ENCODE measurements at places on chromosomes 2 and 18.

- DNase-seq = no peak
These were observed 202.3 kb downstream of the LRP1B start for GRCh38 chr2:141928476-141928875.

- DNase-seq = no peak
These were observed 34.1 kb downstream of the ASAP2 start for GRCh38 chr2:9240745-9241144.

- DNase-seq = no peak
These were observed 20.5 kb downstream of the SPIRE1 start for GRCh38 chr18:12637393-12637792.

GRCh38 chr18:42920621-42921020, 194.9 kb downstream of the RIT2 start:
- DNase-seq = no peak

DNA sequence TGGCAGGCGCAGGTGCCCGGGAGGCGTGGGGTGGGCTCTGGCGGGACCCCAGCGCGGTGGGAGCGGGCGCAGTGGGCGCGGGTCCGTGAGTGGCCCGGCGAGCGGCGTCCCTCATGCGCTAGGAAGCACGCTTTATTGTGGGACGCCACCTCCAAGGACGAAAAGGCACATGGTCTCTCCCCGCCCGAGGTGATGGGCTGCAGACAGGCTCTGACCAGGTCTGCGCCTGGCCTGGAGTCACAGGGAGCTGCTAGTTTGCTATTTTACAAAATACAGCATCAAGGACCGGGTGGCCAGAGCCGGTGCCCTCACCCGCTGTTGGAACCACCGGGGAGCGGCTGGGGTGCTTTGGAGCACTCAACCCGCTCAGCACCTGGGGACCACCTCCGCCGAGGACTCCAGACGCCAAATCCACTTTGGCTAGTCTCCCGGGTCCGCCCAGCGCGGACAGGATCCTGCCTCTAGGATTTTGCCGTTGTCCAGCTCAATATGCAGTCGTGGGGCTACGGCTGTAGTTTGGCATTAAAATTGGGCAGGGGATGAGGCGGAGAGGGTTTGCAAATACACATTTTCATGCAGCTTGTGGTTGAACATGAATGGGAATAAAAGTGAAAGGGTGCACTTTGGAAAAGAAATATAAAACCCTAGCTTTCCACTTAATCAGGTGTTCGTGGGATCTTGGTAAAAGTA, 65.4 kb downstream of the LRRFIP1 start:
- DNase-seq = no peak

DNA sequence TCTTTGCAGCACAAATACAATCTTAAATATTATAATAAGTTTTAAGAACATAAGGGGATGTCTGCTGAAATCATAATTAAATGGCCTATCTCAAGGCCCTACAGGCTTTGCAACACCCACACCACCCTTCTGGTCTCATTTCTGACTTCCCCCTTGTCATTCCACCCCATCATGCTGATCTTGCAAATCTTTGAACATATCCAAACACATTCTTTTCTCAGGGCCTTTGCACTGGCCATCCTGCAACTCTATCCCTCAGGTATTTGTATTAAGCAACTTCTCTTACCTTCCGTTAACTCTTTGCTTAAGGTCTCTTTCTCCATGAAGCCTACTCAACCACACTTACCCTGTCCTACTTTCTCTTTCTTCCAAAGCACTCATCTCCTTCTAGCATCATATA, 51.8 kb upstream of the CCDC150 start:
- DNase-seq = no peak

GRCh38 chr2:182113334-182113733, 127.7 kb downstream of the PPP1R1C start:
- no peak for DNase-seq

DNA sequence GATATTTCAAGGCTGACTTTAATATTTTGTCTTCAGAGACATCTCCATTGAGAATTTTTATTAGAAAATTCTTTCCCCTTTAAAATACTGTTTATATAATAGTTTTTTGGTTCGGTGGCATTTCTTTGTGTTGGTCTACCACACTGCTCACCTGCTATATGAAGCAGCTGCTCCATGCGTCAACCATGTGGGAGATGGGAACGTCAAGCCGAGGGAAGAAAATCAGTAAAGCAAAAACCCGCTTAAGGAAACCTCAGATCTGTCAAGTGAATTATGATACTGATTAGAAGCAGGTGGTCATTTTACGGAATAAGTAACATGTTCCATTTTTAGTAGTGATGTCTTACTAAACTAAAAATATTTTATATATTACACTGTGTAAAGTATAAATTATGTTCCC, 5.6 kb upstream of the TMEM17 start:
- no peak for DNase-seq

GRCh38 chr2:230908092-230908594, 16.9 kb downstream of the GPR55 start:
- no peak for DNase-seq

- no peak for DNase-seq
These were observed 257.3 kb upstream of the CTAGE1 start for GRCh38 chr18:22675006-22675405.

DNA sequence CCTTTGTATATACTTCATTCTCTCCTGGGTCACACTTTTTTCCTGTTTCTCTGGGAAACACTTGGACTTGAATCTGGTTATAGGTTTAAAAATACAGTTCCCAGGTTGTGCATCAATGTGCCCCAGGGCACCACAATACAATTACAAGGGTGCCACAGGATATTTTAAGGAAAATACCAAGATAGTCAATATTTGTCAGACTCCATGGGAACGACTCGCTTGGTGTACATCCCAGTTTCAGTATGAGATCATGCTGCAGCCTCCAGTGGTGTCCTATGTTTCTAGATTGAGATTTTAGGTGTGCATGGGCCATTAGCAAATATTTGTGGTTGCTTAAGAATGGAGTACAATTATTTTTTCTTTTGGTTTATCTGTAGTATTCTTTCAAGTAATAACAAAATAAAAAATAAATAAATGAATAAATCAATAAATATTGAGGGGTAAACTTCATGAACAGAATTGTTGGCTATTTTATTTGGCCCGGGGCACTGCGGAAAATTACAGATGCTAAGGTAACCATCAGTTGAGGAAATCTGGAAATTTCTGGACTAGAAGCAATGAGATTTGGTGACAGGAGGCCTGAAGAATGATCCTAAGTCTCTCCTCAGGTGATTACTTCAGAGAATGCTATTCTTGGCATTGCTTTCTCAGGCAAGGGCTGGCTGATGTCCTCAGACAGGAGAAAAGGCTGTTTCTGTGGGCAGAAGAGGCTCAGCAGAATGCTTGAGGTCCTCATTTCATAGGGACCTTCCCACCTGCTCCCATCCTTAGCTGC, 649.3 kb upstream of the SOX11 start:
- no peak for DNase-seq

DNA sequence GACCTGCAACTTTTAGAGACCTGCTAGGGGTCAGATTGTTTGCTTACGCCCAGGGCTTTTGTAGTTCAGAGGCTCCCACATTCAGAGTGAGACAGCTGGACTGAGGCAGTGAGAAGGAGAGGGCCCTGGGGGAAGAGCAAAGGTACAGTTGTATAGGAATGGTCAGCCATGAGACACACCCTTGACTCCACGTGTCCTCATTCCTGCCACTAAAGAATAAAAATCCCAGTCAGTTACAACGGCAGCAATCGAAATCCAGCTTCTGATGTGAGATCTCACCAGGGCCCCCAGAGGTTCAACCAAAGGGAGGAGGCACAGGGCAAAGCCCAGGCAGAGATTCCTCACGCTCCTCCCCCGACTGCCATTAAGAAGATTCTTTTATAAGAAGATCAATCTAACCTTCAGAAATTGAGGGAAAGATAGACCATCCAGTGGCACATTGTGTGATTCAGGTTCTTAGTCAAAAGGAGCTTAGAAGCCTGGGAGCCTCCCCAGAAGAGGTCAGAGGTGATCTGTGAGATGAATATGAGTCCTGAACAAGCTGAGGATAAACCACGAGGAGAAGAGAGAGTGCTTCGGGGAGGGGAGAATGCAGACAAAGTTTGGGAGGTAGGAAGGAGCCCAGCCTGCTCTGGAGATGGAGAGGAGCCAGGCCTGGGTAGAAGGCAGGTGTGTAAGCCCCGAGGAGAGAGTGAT, 317.0 kb downstream of the CYP26B1 start:
- DNase-seq = no peak

DNA sequence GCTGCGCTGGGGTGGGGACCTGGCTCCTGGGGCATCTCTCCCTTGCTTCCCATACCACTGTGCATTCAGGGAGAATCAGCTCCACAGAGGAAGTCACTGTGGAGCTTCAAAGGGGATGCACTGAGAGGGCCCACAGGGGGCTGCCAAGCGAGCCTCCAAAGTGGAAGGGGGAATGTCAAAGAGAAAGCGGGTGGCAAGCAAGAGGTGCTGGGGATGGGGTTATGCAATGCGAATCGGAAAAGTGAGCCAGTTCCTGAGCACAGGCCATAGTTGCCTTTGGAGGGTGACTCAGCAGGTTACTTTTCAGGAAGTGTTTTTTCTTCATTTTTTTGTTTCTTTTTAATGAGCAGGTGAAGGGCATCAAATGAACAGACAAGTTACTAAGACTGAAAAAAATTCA, 17.6 kb downstream of the PMAIP1 start:
- no peak for DNase-seq

DNA sequence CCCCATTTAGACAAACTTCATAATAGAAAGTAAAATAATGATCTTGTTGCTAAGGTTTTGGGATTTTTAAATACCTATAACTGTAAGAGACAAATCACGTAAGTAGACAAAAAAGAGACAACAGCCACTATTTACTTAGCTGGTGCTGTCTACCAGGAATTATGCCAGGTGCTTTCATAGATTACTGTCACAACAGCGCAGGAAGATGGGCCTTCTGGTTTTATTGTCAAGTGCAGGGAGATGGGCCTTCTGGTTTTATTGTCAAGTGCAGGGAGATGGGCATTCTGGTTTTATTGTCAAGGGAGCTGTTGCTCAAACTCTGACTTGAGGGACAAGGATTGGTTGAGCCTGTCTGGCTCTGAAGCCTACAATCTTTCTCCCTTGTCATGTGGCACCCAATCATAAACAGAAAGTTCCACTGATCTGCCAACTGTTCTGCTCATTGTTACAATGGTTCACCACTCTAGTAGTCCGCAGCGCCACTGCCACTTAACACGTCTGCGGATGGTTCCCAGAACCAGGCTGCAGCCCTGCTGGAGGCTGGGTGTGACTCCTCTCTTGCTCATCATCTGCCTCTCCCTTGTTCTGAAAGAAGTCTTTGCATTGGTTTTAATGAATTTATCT, 95.0 kb downstream of the RNF144A start:
- no peak for DNase-seq

DNA sequence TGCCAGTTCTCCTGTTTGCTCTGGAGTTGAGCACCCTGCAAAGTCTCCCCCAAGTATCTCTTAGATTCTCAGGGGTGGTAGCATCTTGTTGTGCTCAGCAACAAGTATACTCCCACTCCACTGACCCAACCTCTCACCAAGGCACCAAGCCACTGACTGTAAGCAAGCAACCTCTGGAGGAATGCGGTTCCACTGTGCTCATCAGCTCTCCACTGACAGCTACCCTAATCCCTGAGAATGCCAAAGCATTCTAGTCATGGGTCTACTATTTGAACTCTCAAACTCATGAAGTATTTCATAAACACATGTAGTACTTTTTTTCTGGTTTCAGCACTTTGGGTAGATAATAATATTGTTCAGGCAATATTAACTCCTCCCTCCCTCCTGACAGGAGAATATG, 170.0 kb downstream of the EPHA4 start:
- no peak for DNase-seq

DNA sequence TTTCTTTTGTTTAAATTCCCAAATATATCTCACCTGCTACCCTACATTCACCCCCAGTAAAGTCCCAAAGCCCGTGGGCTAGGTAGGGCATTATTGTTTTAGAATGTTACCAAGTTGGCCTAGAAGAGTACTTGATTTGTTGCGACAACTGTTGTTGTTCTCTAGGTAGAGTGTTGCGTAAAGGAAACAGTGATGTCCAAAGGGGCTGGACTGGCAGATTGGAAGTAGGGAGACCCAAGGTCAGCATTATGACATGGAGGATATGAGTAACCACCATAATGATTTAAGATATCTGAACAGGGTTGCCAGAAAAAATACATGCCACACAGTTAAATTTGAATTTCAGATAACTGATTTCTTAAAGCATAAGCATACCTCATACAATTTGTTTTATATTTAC, 39.2 kb downstream of the SCN1A start:
- DNase-seq = no peak

DNA sequence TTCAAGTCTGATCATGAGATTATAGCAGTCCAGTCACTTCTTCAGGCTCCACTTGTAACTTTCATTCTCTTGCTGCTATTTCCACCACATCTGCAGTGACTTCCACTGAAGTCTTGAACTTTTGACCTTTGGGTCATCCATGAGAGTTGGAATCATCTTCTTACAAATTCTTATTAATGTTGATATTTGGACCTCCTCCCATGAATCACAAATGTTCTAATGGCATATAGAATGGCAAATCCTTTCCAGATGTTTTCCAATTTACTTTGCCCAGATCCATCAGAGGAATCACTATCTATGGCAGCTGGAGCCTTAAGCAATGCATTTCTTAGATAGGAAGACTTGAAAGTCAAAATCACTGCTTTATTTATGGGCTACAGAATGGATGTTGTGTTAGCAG, 159.4 kb downstream of the LTBP1 start:
- no peak for DNase-seq

DNA sequence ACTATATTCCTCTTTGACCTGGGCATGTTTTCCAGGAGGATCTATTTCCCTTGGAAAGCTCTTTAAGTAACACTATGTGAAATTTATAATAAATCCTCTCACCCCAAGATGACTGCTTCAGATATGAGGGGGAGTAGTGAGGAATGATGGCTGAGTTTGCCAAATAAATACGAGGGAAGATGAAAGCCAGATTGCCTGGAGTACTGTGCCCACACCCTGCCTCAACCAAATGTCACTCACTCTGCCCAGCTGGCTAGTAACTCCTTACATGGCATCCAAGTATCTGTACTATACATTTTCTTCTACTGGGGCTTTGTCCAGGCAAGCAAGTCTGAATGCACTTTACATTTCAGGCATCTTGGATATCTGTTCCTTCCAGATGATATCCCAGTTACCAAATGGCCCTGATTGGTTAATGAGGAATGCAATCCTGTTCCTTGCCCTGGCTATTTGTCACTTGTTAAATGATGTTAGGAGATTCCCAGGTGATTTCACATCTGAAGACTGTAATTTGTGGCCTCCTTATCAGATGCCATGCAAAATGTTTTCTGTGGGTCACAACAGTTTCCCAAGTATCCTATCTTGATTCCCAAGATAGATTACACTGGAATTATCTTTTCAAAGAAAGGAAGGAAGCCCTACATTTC, 191.8 kb downstream of the IKZF2 start:
- DNase-seq = no peak

- DNase-seq = no peak
These were observed 34.0 kb upstream of the SLC40A1 start for GRCh38 chr2:189614585-189614984.

DNA sequence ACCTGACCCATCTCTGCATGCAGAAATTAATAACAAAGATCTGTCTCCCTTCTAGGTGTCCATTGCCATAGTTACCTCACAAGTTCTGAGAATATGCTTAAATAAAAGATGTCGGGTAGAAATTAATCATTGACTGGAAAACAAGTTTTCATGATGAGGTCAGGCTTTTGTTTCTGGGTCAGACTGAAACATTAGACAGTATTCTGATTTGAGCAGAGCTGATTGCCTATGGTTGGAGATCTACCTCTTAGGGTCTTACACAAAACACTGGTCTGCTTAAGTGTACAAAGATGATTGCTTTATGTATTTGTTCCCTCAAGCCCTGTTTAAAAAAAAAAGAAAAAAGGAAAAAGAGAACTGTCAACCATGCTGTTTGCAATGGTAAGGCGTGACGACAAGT, 956.4 kb downstream of the CPS1 start:
- DNase-seq = no peak

GRCh38 chr2:229434187-229434586, 163.1 kb upstream of the PID1 start:
- no peak for DNase-seq

Measured in stimulated activated CD8-positive, alpha-beta memory T cell treated with anti-CD3 and anti-CD28 coated beads, Interleukin-7, amount 100 ng/mL, for 1 hour (primary cell).